Nucleus accumbens (tissue), 56 donors: ENCODE measurements at places on chromosomes 6 and 20.

- no peak for DNase-seq
Measured at GRCh38 chr6:32522302-32523047, 7.6 kb downstream of the HLA-DRB5 start.

- DNase-seq: no peak
Measured at GRCh38 chr6:135183002-135183531, 2.0 kb downstream of the MYB start.

DNA sequence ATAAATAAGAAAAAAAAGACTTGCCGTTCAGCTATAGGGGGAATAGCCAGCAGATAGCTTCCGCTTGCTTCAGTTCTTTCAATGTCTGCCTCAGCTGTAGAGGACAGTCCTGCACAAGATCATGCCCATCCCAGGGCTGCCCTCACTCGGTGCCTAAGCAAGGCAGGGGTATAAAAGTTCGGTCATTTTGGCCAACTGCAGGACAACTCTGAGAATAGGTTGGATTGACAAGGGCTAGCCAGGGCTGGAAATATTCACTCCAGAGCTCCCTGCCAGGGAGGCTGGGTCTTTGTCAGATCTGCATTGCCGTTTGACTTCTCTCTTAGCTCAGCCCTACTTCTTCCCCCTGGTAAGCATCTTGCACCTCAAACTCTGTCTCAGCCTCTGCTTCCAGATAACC lies 8.4 kb downstream of the PROCR start:
- DNase-seq: no peak

DNA sequence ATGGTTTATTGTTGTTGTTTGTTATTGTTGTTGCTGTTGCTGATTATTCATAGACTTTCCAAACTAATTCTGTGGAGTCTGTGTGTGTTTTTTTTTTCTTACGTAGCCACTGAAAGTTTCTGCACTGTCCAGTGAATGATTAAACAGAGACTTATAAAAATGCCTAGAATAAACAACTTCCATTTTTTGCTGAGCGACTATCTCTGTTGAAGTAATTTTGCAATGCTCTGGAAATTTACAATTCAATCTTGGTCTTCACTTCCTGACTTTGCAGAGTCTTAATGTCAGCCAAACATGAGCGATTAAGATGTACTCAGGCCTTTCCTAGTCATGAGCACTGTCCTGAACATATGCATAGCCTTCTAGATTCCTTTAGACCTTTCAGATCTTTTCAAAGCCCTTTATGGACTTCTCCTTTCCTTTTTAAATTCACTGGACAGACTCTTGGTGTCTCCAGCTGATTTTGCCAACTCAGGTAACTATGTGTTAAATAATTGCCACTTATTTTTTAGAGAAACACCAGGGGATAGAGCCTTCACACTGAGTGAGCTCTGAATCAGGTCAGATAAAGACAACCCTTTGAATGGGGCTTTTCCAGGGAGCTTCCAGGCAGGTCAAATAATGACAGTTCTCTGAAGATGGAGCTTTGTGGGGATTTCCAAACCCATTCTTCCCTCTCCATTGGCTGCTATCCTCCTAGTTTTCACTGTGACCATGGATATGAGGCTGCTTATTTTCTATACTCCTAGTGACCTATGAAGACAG lies 622.8 kb upstream of the EPHA7 start:
- DNase-seq: no peak

- no peak for DNase-seq
Measured at GRCh38 chr6:109073344-109074132, 21.1 kb downstream of the SESN1 start.

GRCh38 chr20:63961664-63962425 lies 5.6 kb upstream of the UCKL1 start:
- DNase-seq: no peak

- no peak for DNase-seq
Measured at GRCh38 chr6:2760882-2761842, 4.0 kb upstream of the WRNIP1 start.

DNA sequence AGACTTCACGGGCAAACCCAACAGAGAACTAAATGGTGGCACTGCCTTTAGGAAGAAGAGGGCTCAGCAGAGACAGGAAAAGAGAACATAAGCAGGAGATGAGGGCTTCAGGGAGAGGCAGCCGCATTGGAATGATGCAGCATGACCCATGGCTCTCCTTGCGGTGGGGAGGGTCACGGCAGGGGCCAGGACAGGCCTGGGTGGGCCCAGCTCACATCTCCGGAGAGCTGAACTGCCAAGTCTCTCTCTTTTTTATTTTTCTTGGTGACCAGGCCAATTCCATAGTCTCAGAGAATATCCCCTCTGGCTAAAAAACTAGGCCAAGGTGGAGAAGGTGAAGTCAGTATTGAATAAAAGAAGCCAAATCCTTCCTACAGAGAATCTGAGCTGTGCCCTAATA lies 77.5 kb upstream of the TRAF3IP2 start:
- no peak for DNase-seq

DNA sequence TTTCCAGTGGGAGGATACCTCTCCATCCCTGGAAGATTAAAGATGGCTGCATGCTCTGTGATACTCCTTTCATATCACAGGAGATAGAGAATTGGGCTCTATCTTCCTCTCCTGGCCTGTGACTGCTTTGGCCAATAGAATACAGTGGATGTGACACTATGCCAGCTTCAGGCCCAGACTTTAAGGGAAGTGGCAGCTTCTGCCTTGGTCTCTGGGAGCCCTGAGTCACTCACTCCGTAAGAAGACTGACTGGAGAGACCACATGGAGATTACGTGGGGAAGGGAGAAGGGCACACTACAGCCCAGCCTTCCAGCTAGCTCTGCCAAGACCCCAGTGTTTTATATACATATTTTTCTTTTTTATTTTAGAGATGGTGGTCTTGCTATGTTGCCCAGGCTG lies 10.4 kb upstream of the MMP9 start:
- DNase-seq: no peak

- DNase-seq: peak; percentile 52
Measured at GRCh38 chr20:32780749-32781655, 18.8 kb downstream of the DNMT3B start.

DNA sequence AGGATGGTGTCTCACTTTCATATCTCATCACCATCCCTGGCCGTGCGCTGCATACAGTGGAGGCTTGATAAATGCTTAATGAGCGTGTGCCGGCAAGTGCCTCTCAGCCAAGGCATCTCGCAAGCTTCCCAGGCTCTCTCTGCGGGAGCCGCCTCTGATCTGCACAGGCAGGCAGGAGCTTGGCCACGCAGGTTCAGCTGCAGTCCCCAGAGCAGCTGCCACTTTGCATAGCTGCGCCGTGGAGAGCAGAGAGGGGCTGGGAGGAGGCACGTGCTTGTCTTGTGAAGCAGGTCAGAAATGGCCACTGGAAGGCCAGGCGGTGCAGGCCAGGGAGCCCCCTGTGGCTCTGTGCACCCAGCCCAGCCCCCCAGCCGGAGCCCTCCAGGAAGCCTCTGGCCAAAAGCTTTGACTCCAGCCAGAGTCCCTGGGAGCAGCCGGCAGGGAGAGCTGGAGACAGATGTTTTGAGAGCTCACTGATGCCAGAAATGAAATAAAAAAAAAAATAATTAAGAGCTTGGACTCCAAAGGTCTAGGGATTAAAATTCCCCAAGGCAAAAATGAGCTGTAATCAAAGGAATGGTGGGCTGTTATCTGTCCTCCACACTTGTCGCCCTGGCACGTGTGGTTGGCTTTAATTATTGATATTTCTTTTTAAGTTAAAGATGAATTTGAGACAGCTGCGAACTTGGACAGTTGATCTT lies 377.0 kb downstream of the CDH4 start:
- DNase-seq: no peak

GRCh38 chr6:160801418-160801817 lies 99.4 kb downstream of the PLG start:
- DNase-seq: no peak

- DNase-seq: peak; percentile 23
Measured at GRCh38 chr20:32031007-32031958, 20.8 kb upstream of the HCK start.

DNA sequence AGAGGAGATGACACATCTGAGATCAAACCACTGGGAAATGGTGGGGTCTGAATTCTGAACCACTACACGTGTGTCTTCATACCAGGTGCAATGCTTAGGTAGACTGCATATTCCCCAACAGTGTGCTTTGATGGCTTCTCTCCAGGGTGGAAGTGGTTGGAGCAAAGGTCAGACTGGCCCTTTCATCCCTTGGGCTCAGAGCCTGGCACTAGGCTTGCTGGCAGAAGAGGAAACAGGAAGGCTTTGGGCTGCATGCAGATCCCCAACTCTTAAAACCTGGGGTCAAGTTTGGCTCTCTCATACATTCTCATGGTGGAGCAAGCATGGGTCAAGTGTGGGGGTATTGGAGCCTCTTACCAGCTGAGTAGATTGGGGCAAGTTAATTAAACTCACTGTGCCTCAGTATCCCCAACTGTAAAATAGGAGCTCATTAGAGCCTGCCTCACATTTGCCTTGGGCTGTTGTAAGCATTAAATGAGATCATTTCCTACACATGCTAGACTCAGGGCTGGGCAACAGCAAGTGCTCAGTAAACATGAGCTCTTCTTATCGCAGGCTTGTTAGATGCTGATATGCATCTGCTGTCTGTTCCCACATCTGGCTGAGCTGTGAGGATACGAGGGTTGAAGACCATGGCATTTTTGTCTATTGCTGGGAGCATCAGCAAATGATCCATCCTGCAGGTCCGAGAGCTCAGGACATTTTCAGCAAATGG lies 51.6 kb upstream of the FAM83D start:
- DNase-seq: no peak

DNA sequence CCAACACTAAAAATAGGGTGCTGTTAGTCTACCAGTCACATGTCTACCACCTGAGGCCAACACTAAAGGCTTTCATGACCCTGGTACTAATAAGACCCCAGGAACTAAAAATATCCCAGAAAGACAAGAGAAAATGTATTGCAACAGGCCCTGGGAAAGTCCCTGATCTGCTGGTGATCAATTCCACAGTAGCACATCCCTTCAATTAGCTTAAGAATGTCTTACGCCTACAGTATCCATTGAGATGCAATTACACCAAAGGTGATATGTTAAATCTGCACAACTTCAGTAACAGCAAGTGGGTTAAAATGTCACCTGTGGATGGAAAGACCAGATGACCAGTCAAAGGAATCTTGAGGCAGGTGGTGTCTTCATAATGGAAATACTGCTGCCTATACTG lies 3.1 kb downstream of the SEMG1 start:
- DNase-seq: no peak

- no peak for DNase-seq
Measured at GRCh38 chr6:21046276-21046675, 512.0 kb downstream of the CDKAL1 start.

- no peak for DNase-seq
Measured at GRCh38 chr20:24131684-24132083, 143.1 kb upstream of the GGTLC1 start.

DNA sequence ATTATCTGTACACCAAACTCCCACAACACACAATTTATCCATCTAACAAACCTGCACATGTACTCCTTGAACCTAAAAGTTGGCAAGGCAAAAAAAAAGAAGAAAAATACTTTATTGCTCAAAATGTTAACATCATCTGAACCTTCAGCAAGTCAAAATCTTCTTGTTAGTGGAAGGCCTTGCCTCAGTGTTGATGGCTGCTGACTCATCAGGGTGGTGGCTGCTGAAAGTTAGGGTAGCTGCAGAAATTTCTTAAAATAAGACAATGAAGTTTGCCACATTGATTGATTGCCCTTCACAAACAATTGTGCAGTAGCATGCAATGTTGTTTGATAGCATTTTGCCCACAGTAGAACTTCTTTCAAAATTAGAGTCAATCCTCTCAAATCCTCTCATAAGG lies 2.7 kb upstream of the WFDC11 start:
- no peak for DNase-seq

- DNase-seq: no peak
Measured at GRCh38 chr20:63333241-63333836, 27.8 kb downstream of the CHRNA4 start.

- DNase-seq: no peak
Measured at GRCh38 chr6:40585651-40586269, 1.4 kb downstream of the LRFN2 start.

- no peak for DNase-seq
Measured at GRCh38 chr20:61757678-61758563, 307.8 kb downstream of the TAF4 start.

- no peak for DNase-seq
Measured at GRCh38 chr6:66418906-66419305, 711.9 kb upstream of the EYS start.

DNA sequence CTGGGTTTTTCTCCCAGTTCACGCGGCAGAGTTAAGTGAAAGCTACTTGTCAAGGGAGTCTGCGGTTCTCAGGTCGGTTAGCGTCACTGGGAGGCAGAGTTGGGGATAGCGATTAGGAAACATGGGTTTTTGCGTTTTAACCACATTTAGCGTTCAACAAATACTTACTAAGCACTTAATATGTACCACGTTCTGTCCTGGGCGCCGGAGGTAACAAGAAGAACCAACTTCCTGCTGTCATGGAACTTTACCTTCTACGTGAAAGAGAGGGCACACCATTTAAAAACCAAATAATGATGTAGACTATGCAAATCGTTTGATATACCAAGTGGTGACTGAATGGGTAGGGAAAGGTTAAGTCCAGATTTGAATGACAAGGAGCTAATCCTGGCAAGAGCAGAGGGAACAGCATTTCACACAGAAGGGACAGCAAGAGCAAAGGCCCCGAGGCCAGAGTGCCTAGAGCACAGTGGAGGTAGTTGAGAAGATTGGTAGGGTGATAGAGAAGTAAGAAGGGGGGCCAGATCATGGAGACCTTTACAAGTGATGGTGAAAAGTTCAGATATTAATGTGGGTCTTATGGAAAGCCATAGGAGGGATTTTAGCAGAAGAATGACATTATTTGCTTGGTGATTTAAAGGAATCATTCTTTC lies 744 bp downstream of the RIOK1 start:
- DNase-seq: no peak
